ENCODE measurements at places on chromosomes 4 and X.

DNA sequence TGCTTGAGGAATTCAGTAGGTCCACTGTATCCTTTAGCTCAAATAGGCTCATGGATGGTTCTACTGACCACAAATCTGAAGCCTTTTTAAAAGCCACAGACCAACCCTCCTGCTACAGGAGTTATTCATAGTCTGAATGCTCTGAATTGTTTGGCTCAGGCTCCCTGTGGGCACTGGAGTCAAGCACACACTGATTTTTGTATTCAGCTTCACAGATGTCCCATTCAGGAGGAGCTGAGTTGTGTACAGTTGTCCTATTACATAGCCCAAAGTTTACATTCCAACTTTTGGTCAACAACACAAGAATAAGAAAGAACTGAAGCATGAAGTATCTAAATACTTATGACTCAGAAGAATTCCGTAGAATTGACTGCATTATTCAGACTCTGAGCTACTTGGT lies 243.9 kb downstream of the UNC5C start:
- no peak for DNase-seq

- no peak for DNase-seq
Measured at GRCh38 chrX:8988446-8988845, 45.5 kb downstream of the FAM9B start.

DNA sequence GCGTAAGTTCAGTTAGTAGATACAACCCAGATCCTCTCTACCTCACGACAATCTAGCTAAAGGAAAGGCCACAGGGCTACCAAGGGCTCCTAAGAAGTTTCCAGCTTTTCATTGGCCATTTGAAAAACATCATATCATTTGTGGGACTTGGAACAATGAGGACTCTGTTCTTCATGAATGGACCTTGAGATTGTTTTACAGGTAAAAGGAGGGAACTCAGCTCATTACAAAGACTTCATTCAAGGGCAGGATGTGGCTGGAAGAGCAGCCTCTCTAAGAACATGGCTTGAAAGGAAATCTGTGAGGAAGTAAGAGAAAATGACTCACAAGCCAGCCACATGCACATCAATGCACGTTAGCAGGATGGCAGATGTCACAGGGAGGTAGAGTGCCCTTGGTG lies 105.9 kb upstream of the SLC7A11 start:
- no peak for DNase-seq

DNA sequence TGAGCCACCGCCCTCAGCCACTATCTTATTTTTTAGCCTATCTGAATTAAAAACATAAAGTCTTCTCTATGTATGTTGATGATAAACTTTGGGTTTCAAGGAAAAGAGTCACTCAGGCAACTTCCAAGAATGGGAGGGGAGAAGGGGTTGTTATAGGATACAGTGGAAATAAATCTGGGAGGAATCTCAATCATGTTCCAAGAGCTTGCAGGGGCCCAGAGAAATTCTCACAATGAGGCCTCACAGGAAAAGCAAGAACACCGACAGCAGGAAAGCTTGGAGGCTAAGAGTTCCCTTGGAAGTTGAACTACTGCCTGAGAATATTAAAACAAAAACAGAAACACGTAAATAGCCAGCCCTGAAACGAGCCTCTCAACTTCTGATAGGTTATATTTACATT lies 384.6 kb upstream of the IGFBP7 start:
- DNase-seq = no peak

Data from activated gamma-delta T cell treated with anti-CD3 and anti-CD28 coated beads, Interleukin-2, amount 50 U/mL, for 16 hours (primary cell).